ENCODE measurements at places on chromosomes 13 and 19.

- no peak for DNase-seq
Observed at GRCh38 chr19:9860407-9860806, 25.3 kb downstream of the PIN1 start.

DNA sequence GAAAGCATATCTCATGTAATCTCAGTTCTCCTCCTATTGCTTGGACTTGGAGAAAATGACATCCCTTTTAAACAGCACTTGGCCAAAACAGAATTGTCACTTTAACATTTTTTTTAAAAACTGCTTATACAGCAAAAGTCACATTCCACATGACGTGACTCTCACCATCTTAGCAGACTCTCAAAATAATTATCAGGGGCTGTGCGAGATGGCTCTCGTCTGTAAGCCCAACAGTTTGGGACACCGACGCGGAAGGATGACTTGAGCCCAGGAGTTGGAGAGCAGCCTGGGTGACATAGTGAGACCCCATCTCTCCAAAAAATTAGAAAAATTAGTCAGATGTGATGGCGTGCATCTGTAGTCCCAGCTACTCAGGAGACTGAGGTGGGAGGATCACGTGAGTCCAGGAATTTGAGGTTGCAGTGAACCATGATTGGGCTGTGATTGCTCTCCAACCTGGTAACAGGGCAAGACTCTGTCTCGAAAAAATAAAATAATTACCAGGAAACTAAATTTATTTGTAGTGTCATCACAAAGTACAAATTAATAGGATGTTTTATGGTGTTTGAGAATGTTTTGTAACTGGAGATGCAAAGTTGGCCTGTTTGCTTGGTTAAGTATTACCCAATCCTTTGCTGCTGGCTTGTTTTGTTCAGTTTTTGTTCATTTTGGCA lies 8.8 kb downstream of the SAFB start:
- DNase-seq, result no peak

GRCh38 chr13:37113534-37113933 lies 8.1 kb upstream of the CSNK1A1L start:
- no peak for DNase-seq

DNA sequence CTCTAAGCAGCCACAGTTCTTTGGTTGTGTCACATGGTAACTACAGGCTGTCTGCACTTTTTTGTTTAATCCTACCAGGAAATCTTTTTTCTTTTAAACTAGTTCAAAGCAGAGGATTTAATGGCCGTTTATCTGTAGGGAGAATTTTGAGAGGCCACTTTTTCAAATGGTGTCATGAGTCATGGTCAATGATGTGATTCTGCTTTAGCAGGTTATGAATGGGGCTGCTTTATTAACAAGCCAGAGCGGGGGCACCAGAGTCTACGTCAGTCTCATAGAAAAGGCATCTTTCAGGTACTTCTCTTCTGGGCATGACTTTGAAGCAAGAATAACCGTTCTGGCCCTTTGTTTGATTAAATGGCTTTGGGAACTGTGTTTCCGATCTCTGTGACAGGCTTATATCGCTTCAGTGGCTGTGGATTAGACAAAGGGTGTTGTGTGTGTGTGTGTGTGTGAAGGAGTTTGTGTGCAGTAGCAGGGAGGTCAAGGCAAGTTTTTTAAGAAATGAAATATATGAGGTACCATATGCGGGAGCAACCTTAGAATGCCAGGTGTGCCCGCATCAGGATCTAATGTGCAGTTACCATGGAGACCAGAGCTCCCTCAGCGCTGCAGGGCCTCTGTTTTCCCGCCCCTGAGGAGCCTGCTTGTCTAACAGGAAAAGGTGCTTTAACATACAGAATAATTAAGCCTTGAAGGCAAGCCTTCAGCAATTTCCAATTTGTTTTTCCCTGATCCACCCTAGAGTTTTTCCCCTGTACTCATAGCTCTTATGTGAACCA lies 120.5 kb downstream of the KATNAL1 start:
- peak; percentile 39 for DNase-seq

- peak; percentile 0 for DNase-seq
Observed at GRCh38 chr13:54637366-54637765, 1608.8 kb downstream of the OLFM4 start.

GRCh38 chr19:38888876-38889275 lies 10.5 kb downstream of the SIRT2 start:
- no peak for DNase-seq

GRCh38 chr13:110351636-110352420 lies 44.7 kb downstream of the COL4A2 start:
- DNase-seq, result no peak

DNA sequence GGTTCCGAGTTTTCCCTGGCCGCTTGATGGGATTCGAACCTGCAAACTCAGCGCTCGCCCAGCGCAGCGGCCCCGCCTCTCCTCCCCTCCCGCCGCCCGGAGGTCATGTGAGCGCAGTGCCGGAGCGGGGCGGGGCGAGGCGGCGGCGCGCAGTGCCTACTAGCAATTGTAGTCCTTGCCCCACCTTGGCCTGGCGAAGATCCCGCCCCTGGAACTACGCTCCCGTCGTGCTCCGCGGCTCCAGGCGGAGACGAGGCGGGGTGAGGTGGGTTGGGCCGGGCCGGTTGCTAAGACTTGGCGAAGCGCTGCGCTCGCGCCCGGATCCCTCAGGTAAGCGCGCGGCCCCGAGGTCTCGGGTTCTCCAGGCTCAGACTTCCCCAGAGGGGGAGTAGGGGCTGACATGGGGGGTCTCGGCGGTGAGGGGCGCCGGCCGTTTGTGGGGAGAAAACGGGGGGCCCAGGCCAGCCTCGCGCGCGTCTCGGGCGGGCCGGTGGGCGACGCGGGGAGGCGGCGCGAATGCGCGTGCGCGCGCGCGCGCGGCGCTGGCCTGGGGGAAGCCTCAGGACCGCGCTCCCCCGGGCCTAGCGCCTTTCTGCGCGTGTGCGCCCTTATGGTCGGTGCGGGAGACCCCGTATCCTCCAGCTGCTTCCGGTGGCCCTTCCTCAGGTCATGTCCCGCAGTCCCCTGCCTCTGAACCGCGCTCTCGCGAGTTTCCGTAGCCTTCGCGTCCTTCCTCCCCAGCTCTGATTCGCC lies at the start of the genes ADAT3 and SCAMP4:
TSS of gene ADAT3 (plus strand) at position 290 of the 753 bp plus-strand sequence. CDS start 6,649 bp downstream, outside the sequence.
TSS of gene SCAMP4 (plus strand) at position 290 of the 753 bp plus-strand sequence. CDS start 9,621 bp downstream, outside the sequence.
- DNase-seq, result peak; percentile 96

GRCh38 chr13:99313501-99313900 lies 6.3 kb upstream of the GPR183 start:
- no peak for DNase-seq

DNA sequence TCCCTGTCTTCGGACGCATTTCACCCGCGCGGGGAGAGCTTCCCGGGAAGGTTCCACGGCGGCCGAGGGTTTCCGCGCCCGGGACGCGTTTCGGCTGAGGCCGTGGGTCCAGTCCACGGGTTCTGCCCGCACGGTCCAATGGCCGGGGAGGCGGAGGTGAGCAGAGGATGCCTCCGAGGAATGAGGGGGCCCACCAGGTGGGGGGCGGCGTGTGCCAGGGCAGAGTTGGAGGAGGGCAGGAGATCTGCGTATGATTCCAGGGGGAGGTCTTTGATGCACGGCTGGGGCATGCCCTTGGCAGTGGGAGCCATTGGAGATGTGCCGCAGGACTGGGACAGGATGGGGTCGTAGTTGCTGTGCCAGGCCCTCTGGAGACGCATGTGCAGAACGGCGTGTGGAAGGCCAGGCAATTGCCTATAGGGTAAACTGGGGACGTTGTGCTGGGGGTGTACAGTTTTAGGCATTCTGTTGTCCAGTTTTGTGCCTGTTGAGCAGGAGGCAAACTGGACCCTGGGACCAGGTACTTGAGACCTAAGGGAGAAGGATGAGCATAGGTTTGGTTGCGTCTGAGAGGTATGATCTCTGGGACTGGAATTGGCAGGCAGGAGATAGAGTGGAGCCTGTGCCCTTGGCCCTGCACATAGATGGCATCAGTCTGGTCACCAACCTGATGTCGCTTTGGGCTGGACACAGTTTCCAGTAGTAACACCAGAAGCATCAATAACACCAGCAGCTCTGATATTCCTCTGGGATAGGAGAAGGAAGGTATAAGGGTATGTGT lies 751 bp downstream of the ZNF584 start:
- no peak for DNase-seq

- no peak for DNase-seq
Observed at GRCh38 chr13:52788011-52788410, 48.4 kb upstream of the CNMD start.

GRCh38 chr13:48575031-48575430 lies 42.2 kb upstream of the RCBTB2 start:
- no peak for DNase-seq

DNA sequence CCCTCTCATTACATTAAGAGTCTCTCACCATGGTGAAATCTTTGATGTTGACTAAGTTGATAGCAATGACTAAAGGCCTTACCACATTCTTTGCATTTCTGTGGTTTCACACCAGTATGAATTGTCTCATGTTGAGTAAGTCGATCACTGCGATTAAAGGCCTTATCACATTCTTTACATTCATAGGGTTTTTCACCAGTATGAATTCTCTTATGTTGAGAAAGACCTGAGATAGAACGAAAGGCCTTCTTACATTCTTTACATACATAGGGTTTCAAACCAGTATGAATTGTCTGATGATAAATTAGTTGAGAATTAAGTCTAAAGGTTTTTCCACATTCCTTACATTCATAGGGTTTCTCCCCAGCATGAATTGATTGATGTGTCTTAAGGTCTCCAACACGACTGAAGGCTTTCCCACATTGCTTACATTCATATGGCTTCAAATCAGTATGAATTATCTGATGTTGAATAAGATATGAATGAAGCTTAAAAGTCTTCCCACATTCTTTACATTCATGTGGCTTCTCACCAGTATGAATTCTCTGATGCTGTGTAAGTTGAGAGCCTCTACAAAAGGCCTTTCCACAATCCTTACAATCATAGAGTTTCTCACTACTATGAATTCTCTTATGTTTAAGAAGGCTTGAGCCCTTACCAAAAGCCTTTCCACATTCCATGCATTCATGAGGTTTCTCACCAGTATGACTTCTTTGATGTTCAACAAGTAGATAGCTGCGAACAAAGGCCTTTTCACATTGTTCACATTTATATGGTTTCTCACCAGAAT lies 45.6 kb downstream of the ZNF283 start:
- peak; percentile 7 for DNase-seq

DNA sequence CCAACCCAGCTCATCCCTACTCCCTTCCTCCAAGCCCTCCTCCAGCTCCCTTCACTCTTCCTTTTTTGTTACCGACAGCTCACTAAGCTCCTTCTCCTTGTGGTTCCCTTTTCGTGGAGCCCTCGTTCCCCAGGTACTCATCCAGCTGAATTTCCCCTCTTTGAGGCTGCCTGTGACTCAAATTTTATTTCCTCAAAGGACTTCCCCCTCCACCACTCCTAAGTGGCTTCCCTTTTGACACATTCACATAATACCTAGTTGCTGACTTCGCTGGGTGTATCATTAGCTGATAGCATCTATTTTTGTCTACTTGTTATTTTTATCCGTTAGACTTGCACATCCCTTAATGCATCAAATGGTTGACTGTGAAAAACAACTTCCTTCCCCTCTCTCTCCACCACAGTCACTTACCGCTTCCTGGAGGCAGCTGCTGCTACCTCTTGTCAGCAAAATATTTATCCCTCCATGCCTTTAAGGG lies 14.5 kb downstream of the FFAR2 start:
- no peak for DNase-seq
